Cardiac muscle cell (in vitro differentiated cells and primary cell): ENCODE measurements at places on chromosomes 6 and 20. TPM values are rescaled to one million over a fixed set of nuclear protein-coding genes. Genes with fewer than 3 reads are reported as not detected.

- H3K4me3 ChIP-seq: no peak overlapping the region
- no peaks in the 10 kb centered on the region for H3K36me3 ChIP-seq
- H3K27me3 ChIP-seq: no peaks in the 10 kb centered on the region
- H3K27ac ChIP-seq: no peak overlapping the region
- DNase-seq: peak; percentile 53
- no peaks in the 10 kb centered on the region for H3K4me1 ChIP-seq
Measured at GRCh38 chr20:40525351-40525750, 163.7 kb downstream of the MAFB start.

GRCh38 chr6:132316970-132317369 lies 84.3 kb downstream of the MOXD1 start:
- no peak for DNase-seq
- peaks cover 19% of the 10 kb centered on the region for H3K4me1 ChIP-seq
- no peaks in the 10 kb centered on the region for H3K36me3 ChIP-seq
- H3K27me3 ChIP-seq: no peaks in the 10 kb centered on the region
- no peak overlapping the region for H3K27ac ChIP-seq

DNA sequence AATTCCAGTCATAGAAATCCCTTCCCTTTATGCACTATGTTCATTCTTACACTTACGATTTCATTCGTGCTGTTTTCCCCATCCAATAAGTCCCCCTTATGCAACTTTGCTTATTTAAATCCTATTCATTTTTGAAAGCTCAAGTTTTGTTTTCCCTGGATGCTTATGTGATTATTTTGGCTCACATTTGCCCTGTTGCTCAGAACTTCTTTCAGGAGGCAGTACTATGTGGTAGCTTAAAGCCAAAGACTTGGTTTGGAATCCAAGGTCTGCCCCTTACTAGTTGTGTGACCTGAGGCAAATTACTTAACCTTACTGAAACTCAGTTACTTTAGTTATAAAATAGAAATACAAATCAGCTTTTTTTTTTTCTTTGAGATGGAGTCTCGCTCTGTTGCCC lies 59.6 kb downstream of the MOXD1 start:
- H3K36me3 ChIP-seq: no peaks in the 10 kb centered on the region
- H3K27me3 ChIP-seq: no peaks in the 10 kb centered on the region
- no peak for DNase-seq
- no peaks in the 10 kb centered on the region for H3K4me1 ChIP-seq
- H3K27ac ChIP-seq: no peak overlapping the region

DNA sequence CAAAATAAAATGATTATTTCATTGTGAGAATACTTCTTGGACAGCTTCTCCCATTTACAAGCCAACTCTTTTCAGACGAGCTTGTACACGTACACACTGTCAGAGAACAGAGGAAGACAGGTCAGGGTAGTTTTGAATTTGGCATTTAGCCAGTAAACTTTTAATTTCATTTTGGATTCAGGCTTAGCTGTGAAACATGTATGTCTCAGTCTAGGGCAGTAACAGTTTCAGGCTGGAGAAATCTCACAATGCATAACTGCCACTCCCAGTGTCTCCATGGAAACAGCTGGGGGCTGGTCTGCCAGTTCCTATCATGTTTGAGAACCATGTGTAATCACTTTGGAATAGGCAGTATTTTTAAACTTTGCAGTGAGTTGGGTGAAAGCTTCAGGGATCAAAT lies 22.0 kb upstream of the QKI start:
- no peaks in the 10 kb centered on the region for H3K27me3 ChIP-seq
- DNase-seq: peak; percentile 77
- H3K36me3 ChIP-seq: no peaks in the 10 kb centered on the region
- H3K4me3 ChIP-seq: no peak overlapping the region
- H3K27ac ChIP-seq: no peak overlapping the region

- no peak for DNase-seq
- H3K4me1 ChIP-seq: no peaks in the 10 kb centered on the region
- H3K36me3 ChIP-seq: no peaks in the 10 kb centered on the region
- no peak overlapping the region for H3K27ac ChIP-seq
- no peaks in the 10 kb centered on the region for H3K27me3 ChIP-seq
- H3K4me3 ChIP-seq: no peak overlapping the region
Measured at GRCh38 chr20:46206025-46206424, 87.9 kb downstream of the CD40 start.

GRCh38 chr6:101401792-101402621 lies 8.5 kb downstream of the GRIK2 start:
- no peaks in the 10 kb centered on the region for H3K36me3 ChIP-seq
- H3K27ac ChIP-seq: no peak overlapping the region
- no peaks in the 10 kb centered on the region for H3K4me1 ChIP-seq
- peaks cover 74% of the 10 kb centered on the region for H3K27me3 ChIP-seq
- DNase-seq: peak; percentile 61

DNA sequence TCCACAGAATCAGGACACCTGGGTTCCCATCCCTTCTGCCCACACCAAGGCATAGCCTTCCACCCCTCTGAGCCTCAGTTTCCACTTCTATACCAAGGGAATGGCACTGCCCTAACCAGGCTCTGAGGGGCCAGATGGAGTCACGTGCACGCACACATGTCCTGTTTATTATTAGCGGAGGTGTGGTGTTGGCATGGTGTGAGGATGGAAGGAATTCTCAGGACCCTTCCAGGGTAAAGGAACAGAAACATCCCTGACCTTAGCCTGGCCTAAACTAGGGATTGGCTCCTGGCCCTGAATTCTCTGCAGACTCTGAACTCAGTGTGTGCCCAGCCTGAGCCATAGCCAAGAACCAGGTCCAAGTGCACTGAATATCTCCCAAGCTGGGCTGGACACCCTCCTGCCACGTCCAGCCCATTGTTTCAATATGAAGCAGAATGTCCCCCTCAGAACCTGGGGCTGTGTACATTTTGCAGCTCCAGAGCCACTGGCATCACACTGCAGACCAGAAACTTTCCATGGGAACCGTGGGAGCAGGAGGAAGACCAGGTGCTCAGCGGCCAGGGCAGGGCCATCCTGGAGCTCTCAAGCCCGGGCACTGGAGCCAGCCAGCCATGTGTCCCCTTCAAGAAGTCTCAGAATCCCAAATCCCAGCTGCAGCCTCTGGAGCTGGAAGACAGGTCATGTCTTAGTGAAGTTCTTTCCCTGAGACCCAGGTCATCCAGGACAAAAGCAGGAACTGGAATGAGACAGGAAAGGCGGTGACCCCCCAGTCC lies 208.4 kb downstream of the ANKRD60 start:
- peaks cover 4% of the 10 kb centered on the region for H3K27me3 ChIP-seq
- no peaks in the 10 kb centered on the region for H3K4me1 ChIP-seq
- no peak overlapping the region for H3K4me3 ChIP-seq
- H3K27ac ChIP-seq: no peak overlapping the region

DNA sequence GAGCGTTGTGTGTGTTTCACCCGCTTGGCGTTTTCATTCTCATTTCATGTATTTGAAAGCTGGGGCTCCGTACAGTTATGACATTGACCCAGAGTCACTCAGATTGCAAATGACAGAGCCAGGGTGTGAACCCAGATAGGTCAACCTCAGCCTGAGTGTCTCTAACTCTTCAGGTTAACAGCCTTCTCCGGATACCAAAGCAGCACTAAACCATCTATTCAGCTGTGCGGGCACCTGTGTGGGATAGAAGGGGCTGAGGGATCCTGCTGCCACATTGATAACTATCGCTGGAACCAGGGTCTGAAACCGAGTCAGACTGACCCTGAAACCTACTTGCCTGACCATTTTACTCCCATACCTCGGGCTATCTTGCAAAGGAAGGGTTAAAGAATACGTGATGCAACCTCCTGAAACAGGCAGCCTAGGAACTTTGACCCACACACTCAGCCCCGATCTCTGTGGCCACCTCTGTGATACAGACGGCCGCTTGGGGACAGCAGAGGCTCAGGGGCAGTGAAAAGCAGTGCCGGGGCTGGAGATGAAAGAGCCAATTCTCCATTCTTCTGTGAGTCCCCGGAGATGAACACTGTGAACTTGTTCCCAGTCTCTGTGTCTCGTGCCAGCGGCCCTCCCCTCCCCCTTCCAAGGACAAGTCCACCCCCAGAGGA lies 233.5 kb upstream of the QKI start:
- peaks cover 13% of the 10 kb centered on the region for H3K4me1 ChIP-seq
- H3K27me3 ChIP-seq: no peaks in the 10 kb centered on the region
- no peak overlapping the region for H3K4me3 ChIP-seq
- no peaks in the 10 kb centered on the region for H3K36me3 ChIP-seq
- DNase-seq: peak; percentile 84

DNA sequence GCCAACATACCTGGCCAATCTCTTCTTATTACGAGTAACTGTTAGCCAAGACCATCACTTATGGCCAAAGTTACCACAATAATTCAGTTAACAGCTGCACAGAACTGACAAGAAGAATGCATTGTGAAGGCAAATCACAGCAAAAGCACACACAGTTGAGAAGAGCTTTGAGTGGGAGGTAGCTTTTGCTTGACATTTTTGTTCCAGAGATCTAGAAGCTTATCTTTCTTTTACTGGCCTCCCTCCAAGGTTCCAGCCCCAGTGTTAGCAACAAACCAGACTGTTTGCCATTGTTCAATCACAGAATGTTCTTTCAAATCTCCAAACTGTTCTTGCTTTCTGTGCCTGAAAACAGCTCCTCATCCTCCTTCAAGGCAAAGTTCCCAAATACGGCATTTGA lies 35.9 kb upstream of the IRAK1BP1 start:
- H3K4me3 ChIP-seq: no peak overlapping the region
- peak; percentile 15 for DNase-seq
- H3K36me3 ChIP-seq: no peaks in the 10 kb centered on the region
- no peaks in the 10 kb centered on the region for H3K4me1 ChIP-seq

GRCh38 chr6:106666282-106667021 lies 37.1 kb downstream of the QRSL1 start:
- H3K27me3 ChIP-seq: no peaks in the 10 kb centered on the region
- H3K36me3 ChIP-seq: peaks cover 6% of the 10 kb centered on the region
- no peak overlapping the region for H3K27ac ChIP-seq

GRCh38 chr6:154624038-154624599 lies 109.1 kb upstream of the SCAF8 start:
- no peaks in the 10 kb centered on the region for H3K4me1 ChIP-seq
- H3K36me3 ChIP-seq: no peaks in the 10 kb centered on the region
- no peak overlapping the region for H3K4me3 ChIP-seq

DNA sequence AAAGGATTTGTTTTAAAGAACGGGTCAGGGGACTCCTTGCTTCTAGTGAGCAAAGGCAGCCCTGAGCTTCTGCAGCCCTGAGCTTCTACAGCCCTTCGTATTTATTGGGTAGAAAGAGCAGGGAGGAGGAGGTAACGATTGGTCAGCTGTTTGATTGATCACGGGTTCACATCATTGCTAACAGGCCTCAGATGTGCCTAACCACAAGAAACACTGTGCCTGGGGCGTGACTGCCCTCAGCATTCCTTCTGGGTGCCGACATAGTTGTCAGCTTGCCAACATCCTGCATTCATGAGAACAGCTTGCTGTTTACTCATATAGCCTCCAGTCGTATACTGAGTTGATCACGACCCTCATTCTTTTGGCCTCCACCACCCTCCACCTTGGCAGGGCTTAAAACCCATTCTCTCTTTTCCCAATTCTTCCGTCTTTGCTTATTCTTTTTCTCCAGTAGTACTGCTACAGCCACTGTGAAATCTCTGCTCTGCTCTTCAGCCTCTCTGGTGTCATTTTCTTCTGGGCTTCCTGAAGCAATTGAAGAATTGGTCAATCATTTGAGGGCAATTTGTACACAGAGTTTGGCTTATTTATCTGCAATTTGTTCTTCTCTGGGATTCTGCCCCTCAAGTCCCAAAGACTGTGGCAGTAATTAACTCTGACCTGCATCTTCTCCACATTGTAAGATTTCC lies 25.4 kb upstream of the NOP56 start:
- no peak overlapping the region for H3K27ac ChIP-seq
- H3K4me1 ChIP-seq: no peaks in the 10 kb centered on the region
- peak; percentile 79 for DNase-seq
- H3K27me3 ChIP-seq: no peaks in the 10 kb centered on the region

- DNase-seq: no peak
- H3K36me3 ChIP-seq: no peaks in the 10 kb centered on the region
- H3K4me1 ChIP-seq: peaks cover 47% of the 10 kb centered on the region
- H3K27me3 ChIP-seq: no peaks in the 10 kb centered on the region
- no peak overlapping the region for H3K27ac ChIP-seq
Measured at GRCh38 chr6:119142637-119143036, 64.2 kb upstream of the FAM184A start.

GRCh38 chr6:41608443-41609151 lies 29.7 kb upstream of the MDFI start:
- H3K4me3 ChIP-seq: no peak overlapping the region
- no peaks in the 10 kb centered on the region for H3K4me1 ChIP-seq
- H3K36me3 ChIP-seq: no peaks in the 10 kb centered on the region
- no peak for DNase-seq
- H3K27me3 ChIP-seq: no peaks in the 10 kb centered on the region

- no peak overlapping the region for H3K27ac ChIP-seq
- H3K36me3 ChIP-seq: no peaks in the 10 kb centered on the region
- H3K4me3 ChIP-seq: no peak overlapping the region
- H3K27me3 ChIP-seq: no peaks in the 10 kb centered on the region
- no peak for DNase-seq
- H3K4me1 ChIP-seq: no peaks in the 10 kb centered on the region
Measured at GRCh38 chr20:59633656-59634251, 29.4 kb downstream of the PHACTR3 start.

DNA sequence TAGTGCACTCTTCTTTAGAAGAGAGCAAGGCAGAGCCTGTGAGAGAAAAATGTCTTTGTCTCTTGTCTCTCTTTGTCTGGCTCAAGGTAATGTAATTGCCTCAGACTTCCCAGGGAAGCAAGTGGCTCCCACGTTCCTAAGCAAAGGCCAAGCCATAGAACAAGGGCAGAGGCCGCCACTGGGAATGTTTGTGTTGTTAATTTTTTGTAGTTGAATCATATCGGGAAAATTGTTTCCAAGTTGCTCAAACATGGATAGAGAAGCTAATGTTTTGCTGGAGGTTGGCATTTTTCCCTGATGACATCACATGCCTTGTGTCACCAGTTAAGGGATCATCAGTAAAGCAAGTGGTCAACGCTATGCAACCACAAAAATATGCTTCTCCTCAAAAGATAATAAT lies 211.5 kb upstream of the FOXA2 start:
- no peak overlapping the region for H3K27ac ChIP-seq
- DNase-seq: peak; percentile 98
- no peaks in the 10 kb centered on the region for H3K27me3 ChIP-seq
- H3K36me3 ChIP-seq: no peaks in the 10 kb centered on the region
- peaks cover 15% of the 10 kb centered on the region for H3K4me1 ChIP-seq
- H3K4me3 ChIP-seq: no peak overlapping the region

Gene PNLDC1
- total RNA-seq: 0.09 TPM in 1 of 2 replicates, not detected in the other

Gene OTOR
- total RNA-seq: not detected in 2 replicates

Gene SLC26A8
- not detected in 2 replicates for total RNA-seq

Gene WFDC12
- not detected in 2 replicates for total RNA-seq

Gene GATA5
- 79.0 and 103 TPM in 2 replicates for total RNA-seq

Gene SPDEF
- 0.42 and 1.1 TPM in 2 replicates for total RNA-seq

Gene ADAM33
- 0.07 and 1.3 TPM in 2 replicates for total RNA-seq

Gene SYNDIG1
- total RNA-seq: 1.7 and 2.5 TPM in 2 replicates

Gene SCAND1
- 138 and 197 TPM in 2 replicates for total RNA-seq
